Activated CD4-positive, alpha-beta T cell treated with anti-CD3 and anti-CD28 coated beads, Interleukin-2, Interleukin-6, amounts not matched to agents 100 ng/mL and 50 ng/mL, durations not matched to agents 16 hours and 8 hours (primary cell): ENCODE measurements at places on chromosomes 16 and 17.

- DNase-seq: no peak
Observed at GRCh38 chr17:46865100-46865499, 13.7 kb downstream of the WNT9B start.

DNA sequence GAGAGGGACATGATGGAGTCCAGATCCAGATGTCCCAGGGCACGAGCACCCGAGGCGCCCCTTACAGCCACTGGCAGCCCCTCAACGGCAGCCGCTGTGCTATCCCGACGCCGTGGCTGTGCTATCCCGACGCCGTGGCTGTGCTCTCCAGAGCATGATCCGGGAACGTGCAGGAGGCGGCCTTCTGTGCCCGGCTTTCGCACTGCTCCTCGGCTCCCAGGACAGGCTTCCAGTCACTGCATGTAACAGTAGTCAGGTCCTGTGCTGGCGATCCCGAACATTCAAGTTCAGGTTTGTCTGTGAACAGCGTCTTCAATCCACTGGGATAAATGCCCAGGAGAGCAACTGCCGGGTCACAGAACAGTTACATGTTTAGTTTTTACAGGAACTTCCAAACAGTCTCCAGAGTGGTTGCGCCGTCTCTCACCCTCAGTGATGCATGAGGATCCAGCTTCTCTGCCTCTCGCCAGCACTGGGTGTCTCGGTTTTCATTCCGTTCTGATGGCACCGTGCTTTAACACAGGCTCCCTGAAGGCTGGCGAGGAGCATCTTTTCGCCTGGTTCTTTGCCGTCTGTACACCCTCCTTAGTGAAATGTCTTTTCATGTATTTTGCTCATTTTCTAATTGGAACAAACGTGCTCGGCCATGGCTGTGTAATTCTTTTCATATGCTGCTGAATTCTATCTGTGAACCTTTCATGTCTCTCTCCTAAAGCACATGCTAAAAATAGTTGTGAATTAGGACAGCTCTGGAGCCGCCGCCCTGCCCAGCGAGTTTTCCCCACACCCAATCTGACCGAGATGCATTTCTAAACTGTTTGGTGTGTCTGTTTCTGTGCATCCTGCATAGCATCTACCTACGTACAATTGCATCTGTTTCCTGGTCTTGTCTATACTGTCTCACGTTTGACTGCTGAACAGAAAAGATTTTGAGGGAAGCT lies 72.6 kb upstream of the METRNL start:
- no peak for DNase-seq

DNA sequence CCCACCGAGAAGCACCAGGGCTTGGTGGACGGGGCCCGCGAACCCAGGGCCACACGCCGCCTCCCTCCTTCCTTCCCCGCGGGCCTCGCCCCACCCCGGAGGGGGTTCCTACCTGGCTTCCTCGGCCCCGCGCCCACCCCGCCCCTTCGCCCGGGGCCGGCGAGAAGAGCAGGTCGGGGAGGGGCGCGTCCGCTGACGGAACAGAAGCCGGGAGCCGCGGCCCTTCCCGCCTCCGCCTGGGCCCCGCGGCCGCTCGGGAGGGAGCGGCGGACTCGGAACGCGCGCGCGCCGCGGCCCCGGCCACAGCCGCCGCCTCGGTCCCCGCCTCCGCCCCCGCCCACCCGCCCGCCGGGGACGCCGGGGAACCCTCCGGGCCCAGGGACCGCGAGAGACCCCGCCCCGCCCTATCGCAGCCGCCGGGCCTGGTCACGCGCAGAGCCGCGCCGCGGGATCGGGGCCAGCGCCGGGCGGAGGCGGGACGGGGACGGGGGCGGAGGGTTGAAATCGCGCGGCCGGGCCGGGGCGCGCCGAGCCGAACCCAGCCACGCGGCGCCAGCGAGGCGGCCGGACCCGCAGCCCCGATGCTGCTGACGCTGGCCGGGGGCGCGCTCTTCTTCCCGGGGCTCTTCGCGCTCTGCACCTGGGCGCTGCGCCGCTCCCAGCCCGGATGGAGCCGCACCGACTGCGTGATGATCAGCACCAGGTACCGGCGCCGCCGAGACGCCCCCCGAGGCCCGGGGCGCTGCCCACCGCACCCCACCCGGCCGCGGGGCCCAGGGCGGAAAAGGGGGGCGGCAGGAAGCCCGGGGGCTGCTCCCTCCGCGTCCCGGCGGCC lies at the start of gene TLCD3A:
TSS of gene TLCD3A (plus strand) at position 530 of the 835 bp plus-strand sequence. CDS start at position 582, 52 bp downstream.
- DNase-seq: peak; percentile 63

GRCh38 chr17:73347351-73347750 lies 35.5 kb upstream of the CDC42EP4 start:
- DNase-seq: no peak

DNA sequence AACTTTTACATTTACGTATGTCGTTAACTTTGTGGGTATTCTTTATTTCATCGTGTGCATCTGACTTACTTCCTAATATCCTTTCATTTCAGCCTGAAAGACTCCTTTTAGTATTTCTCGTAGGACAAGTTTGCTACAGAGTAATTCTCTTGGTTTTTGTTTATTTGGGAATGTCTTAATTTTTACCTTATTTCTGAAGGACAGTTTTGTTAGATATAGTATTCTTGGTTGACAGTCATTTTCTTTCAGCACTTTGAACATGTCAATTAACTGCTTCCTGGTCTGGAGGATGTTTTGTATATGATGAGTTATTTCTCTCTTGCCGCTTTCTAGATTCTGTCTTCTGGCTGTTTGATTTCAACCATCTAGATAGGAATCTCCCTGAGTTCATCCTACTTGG lies 109.2 kb upstream of the NACA2 start:
- no peak for DNase-seq

DNA sequence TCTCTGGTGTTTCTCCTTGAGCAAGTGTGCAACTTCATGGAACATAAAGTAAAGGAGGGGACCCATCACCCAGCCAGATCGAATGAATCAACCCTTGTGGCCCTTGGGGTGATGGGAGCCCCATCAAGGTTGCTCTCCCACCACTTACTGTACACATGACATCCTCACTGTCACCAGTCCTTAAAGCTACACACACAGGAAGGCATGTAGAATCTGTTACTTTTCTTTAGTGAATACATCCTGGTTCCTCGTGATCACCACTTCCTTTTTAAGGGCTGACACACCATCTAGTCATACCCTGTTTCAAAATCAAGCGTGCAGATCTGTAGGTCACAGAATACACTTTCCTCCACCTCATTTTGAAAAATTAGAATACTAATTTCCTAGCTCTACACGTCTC lies 22.6 kb upstream of the MPHOSPH6 start:
- DNase-seq: peak; percentile 71
